ENCODE measurements at places on chromosomes 11 and 22. TPM values are rescaled to one million over a fixed set of nuclear protein-coding genes. Genes with fewer than 3 reads are reported as not detected.

DNA sequence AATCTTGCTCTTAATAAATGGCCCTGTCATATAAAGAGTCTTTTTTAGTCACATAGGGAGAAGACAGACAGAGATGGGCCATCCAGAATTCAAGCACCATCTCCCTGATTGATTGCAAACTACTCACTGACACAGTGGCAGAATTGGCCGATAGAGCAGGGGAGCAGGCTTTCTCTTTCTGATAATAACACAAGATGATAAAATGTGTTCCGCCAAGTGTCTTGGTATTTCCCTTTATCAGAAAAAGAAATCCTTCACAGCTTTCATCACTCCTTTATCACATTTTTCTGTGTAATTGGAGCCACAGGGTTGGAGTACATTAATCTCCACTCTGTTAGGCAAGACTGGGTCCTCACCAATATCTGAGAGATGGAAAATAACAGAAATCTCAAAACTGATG, 406.0 kb downstream of the TMEM135 start:
- DNase-seq, result no peak

DNA sequence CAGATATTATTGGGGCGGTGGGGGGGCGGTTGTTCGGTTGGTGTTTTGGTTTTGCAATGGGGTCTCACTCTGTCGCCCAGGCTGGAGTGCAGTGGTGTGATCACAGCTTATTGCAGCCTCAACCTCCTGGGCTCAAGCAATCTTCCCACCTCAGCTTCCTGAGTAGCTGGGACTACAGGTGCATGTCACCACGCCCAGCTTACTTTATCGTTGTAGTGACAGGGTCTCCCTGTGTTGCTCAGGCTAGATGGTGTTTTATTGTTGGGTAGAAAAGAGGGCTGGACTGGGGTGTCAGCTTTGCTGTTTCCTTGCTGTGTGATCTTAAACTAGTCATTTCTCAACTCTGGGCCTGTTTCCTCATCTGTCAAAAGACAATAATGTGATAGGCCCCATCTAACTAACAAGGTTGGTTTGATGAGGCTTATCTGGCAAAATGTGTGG, 17.5 kb upstream of the MYH9 start:
- DNase-seq, result no peak

DNA sequence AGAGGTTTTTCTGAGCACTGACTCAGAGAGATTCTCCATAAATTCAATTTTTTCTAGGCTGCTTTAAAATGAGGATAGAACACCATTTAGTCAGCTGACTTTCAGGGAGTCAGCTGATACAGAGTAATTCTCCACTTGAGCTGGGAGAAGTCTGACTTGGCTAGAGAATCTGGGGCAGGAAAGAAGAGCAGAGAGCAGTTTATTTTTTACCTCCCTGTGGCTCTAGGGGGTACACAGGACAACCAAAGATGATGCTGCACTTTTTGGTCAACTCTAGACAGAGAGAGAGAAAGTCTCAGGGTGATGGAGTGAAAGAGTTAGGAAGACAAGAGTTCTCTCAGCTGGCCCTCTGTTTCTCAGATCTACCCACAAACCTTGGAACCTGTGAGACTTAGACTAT, 67.3 kb upstream of the EED start:
- DNase-seq, result no peak

The SOX6 gene
- 0.27 TPM for total RNA-seq

- DNase-seq, result no peak
Observed at GRCh38 chr11:75205564-75206020, 35.0 kb upstream of the TPBGL start.

Measured in thoracic aorta (tissue), 2 donors.